ELR (cell line): ENCODE measurements at places on chromosomes 16 and 17.

GRCh38 chr16:49049191-49049590 is 232.4 kb downstream of the CBLN1 start:
- no peak for DNase-seq

GRCh38 chr16:49399594-49400364 is 26.2 kb downstream of the C16orf78 start:
- no peak for DNase-seq

- no peak for DNase-seq
These were observed 112.5 kb downstream of the SOCS1 start for GRCh38 chr16:11143372-11144035.

- no peak for DNase-seq
These were observed 89.4 kb downstream of the ADCY9 start for GRCh38 chr16:4026854-4027253.

- DNase-seq: no peak
These were observed 19.7 kb downstream of the MOSMO start for GRCh38 chr16:22027633-22028032.

GRCh38 chr16:29644973-29645693 is 17.9 kb upstream of the SPN start:
- no peak for DNase-seq

DNA sequence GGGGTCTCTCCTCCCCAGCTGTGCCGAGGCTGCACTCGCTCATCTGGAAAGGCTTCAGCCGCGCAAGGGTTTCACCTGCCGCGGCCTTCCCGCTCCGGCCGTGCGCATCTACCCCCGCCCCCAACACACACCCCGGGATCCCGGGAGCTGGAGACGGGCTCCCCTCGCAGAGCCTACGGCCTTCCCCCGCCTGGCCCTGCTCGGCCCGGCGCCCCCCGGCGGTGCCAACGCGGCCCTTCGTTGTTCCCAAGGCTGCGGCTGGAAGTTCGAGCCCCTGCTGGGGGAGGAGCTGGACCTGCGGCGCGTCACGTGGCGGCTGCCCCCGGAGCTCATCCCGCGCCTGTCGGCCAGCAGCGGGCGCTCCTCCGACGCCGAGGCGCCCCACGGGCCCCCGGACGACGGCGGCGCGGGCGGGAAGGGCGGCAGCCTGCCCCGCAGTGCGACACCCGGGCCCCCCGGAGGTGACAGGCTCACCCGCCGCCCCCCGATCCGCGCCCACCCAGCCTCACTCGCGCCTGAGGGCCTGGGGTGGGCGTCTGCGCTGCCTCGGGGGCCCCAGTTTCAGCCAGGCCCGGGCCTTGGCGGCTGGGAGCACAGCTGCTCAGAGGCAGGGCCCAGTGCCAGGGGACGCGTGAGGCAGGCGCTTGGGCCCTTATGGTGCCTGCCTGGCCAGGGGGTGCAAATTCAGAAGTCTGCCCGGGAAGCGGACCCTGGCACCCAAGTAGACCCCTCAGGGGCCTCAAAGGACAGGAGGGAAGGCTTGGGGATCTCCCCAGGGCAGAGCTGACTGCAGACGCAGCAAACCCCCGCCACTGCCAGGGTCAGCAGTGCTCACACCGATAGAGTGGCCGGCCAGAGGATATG is 11.2 kb downstream of the GALK1 start:
- peak; percentile 85 for DNase-seq

GRCh38 chr17:7852262-7852670 is 2.6 kb upstream of the TMEM88 start:
- no peak for DNase-seq

DNA sequence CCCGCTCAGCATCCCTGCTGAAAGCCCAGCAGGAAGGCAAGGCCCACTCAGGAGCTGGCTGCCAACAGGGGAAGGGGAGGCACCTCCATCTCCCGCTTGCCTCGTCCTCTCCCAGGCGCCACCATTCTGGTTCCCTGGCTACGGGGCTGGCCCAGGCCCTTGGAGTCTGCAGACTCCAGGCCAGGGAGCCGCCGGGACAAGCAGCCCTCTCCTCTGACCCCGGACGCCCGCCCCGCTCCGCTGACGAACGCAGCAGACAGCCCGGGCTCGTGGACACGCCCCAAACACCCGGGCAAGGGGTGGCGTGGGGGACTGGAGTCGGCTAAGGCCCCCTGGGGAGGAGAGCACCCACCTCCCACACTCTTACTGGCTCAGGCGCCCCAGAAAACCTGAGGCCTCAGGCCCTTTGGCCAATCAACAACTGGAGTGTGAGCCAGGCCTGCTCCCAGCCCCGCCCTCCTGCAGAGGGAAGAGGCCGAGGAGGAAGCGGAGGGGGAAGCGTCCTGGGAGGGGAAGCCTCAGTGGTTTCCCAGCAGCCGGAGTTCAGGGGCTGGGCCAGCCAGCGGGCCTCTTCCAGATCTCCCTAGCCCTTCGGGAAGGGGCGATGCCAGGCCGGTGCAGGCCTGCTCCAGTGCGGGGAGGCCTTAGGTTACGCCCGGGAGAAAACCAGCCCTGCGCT is 4.2 kb downstream of the MNT start:
- DNase-seq: peak; percentile 97
